ENCODE measurements at places on chromosomes 13 and 19. TPM values are rescaled to one million over a fixed set of nuclear protein-coding genes. Genes with fewer than 3 reads are reported as not detected.

SEMA6B gene
- 1.1 TPM for total RNA-seq

OR4F17 gene
- total RNA-seq = not detected

ZNF534 gene
- not detected for total RNA-seq

ZNF726 gene
- not detected for total RNA-seq

CNMD gene
- not detected for total RNA-seq

SH2D3A gene
- total RNA-seq = not detected

PLPPR3 gene
- total RNA-seq = not detected

OR10H1 gene
- not detected for total RNA-seq

MISP3 gene
- 3.8 TPM for total RNA-seq

FAM83E gene
- not detected for total RNA-seq

LPAR2 gene
- total RNA-seq = 0.71 TPM

F2RL3 gene
- 1.9 TPM for total RNA-seq

SAMD1 gene
- 28.2 TPM for total RNA-seq

PSENEN gene
- total RNA-seq = 37.9 TPM

TMPRSS9 gene
- total RNA-seq = 0.16 TPM

F7 gene
- not detected for total RNA-seq

CD37 gene
- total RNA-seq = 9.1 TPM

TRPC4 gene
- 10.8 TPM for total RNA-seq

LHB gene
- not detected for total RNA-seq

KLF1 gene
- total RNA-seq = not detected

RYR1 gene
- 1.2 TPM for total RNA-seq

UGGT2 gene
- 37.8 TPM for total RNA-seq

ADAMTS10 gene
- 32.6 TPM for total RNA-seq

KASH5 gene
- not detected for total RNA-seq

TNNT1 gene
- total RNA-seq = not detected

SOX21 gene
- total RNA-seq = not detected

SIPA1L3 gene
- 9.9 TPM for total RNA-seq

PEG3 gene
- 23.3 TPM for total RNA-seq

CRB3 gene
- total RNA-seq = 1.5 TPM

RDH8 gene
- not detected for total RNA-seq

ZNF486 gene
- 3.6 TPM for total RNA-seq

C3 gene
- 1,284 TPM for total RNA-seq

C19orf53 gene
- 207 TPM for total RNA-seq

CEACAM7 gene
- not detected for total RNA-seq

ADGRE2 gene
- 1.8 TPM for total RNA-seq

RASAL3 gene
- 1.5 TPM for total RNA-seq

KIR3DL1 gene
- total RNA-seq = not detected

SERTAD3 gene
- 34.2 TPM for total RNA-seq

RNF113B gene
- total RNA-seq = not detected

CCNA1 gene
- 0.54 TPM for total RNA-seq

KLK3 gene
- not detected for total RNA-seq

NLRP8 gene
- not detected for total RNA-seq

KLHL26 gene
- total RNA-seq = 3.8 TPM

LYPD3 gene
- not detected for total RNA-seq

VSIG10L gene
- 2.1 TPM for total RNA-seq

CTXN1 gene
- total RNA-seq = 45.3 TPM

DCT gene
- total RNA-seq = 1.2 TPM

FSD1 gene
- total RNA-seq = not detected

ZNF382 gene
- total RNA-seq = 22.8 TPM

ZNF497 gene
- 0.49 TPM for total RNA-seq

GIPC3 gene
- total RNA-seq = not detected

NTF4 gene
- total RNA-seq = not detected

ZNF628 gene
- 2.3 TPM for total RNA-seq

ACP7 gene
- total RNA-seq = not detected

All from sigmoid colon (tissue), 7 donors.